ENCODE measurements at places on chromosomes 3 and 15.

DNA sequence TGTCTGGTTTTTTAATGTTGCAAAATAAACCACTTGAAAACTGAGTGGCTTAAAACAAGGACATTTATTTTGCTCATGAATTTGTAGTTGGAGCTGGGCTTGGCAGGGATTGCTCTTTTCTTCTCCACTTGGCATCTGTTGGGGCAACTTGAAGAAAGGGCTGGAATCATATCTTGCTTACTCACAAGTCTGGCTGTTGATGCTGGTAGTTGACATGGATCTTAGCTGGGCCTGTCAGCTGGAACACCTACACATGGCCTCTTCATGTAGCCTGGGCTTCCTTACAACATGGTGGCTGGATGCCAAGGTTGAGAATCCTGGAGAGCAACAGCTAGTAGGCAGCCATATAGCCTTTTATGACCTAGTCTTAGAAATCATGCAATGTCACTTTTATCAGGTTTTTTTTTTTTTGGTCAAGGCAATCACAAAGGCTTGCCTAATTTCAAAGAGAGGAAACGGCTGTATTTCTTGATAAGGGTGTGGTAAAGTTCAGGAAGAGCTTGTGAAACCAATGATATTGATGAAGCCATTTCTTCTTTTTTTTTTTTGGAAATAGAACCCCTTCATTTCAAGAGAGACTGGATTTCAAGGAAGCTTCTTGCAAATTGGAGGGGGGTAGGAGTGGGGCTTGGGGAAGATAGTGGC lies 262.1 kb downstream of the IL20RB start:
- DNase-seq, result no peak

DNA sequence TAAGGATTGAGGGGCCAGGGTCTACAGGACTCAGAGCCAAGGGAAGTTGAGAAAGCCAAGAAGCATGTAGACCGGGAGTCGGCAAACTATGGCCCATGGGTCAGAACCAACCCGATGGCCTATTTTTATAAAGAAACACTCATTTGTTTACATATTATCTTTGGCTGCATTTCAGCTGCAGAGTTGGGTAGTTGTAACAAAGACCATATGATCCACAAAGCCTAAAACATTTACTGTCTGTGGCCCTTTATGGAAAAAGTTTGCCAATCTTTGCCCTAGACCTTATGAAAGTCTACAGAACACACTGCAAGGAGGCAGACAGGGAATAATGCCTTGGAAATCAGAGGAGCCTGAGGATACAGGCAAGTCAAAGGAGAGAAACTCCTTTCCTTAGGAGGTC lies 63.2 kb upstream of the MNS1 start:
- no peak for DNase-seq

DNA sequence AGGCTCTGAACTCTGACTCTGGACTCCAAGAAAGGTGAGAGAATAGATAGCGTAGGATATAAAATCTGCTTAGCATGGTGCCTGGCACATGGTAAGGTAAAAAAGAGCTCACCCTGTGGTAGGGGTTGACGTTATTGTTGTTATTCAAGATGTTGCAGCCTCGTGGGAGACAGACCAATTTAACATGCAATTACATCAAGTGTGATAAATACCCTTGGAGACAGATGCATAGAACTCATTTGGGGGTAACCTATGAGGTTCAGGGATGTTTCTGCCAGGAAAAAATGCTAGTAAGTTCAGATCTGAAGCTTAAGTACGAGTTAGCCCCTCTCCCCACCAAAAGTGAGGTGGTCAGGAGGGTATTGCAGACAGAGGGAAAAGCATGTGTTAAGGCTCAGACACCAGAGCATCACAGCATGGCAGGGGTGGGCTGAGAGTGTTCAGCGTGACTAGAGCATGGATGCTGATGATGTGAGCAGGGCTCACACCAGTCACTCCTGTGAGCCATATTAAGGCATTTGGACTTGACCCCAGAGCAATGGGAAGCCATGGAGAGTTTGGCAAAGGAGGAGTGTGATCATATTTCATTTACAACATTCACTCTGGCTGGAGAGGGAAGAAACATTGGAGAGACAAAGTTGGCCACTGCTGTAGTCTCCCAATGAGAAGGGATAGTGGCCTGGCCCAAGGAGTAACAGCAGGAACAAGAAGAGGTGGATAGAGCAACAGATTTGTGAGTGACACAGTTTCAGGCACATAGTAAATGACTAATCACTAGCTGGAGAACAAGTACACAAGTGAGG lies 181.0 kb downstream of the UACA start:
- DNase-seq, result no peak

GRCh38 chr15:98178861-98179260 lies 218.4 kb downstream of the ARRDC4 start:
- no peak for DNase-seq

GRCh38 chr15:43199945-43200488 lies 14.8 kb downstream of the CCNDBP1 start:
- no peak for DNase-seq

DNA sequence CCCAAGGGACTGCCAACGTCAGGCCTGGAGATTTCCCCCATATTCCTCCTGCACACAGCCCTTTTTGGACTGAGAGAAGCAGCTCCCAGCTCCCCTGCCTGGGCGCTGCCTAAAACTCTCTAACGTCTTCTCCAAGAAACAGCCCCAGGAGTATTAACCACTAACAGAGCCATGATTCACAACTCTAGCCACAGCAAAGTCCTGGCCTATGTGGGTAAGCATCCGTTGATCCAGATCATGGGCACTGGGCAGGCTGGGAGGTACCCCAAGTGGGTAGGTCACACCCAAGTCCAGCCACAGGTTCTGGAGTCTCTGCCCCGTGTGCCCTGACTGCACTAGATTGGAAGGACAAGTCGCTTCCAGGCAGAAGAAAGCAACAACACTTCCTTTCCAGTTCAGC lies 31.9 kb downstream of the NBEAL2 start:
- DNase-seq, result no peak

- DNase-seq, result no peak
These were observed 247.4 kb downstream of the WDR72 start for GRCh38 chr15:53512029-53512428.

Measured in stimulated activated CD4-positive, alpha-beta T cell treated with anti-CD3 and anti-CD28 coated beads, Interleukin-12 subunit alpha, Interleukin-12 subunit beta, amount 100 ng/mL, for 24 hours (primary cell).